Fibroblast of upper back skin (primary cell): ENCODE measurements at places on chromosomes 1 and 21.
A peak's percentile ranks its signal among the peaks of the same experiment; 100 is the strongest.

GRCh38 chr1:3313576-3313950 is 140.9 kb upstream of the ARHGEF16 start:
- DNase-seq: peak; percentile 96

DNA sequence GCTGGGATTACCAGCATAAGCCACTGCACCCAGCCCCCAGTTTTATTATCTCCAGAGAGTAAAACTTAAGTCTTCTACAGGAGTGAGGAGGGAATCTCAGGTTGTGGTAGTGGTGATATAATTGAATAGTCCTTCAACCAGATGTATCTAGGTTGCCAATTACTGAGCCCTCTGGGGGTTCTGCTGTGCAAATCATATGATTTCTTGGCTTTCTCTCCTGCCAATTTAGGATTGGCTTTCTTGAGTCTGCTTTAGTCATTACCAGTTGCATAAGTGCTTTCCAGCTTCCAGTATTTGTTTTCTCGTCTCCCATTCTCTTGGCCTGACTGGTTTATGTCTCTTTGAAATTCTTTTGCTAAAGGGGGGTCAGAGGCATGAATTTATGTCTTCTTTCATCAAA is 11.1 kb downstream of the CPT2 start:
- DNase-seq: no peak

- no peak for DNase-seq
Observed at GRCh38 chr1:167003711-167004110, 14.6 kb downstream of the MAEL start.

DNA sequence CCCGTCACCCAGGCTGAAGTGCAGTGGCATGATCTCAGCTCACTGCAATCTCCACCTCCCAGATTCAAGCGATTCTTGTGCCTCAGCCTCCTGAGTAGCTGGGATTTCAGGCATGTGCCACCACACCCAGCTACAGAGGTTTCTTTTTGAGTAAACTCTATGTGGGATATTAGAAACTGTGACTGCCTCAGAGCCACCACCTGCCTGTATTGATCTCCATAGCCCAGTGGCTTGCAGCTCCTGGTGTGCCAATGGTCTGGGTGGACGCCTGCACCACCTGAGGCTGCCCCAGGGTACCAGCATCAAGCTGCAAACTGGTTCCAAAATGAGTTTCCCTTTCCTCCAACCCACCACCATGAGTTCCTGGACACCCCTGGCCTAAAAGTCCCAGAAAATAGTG is 89.7 kb upstream of the SLC44A3 start:
- DNase-seq: no peak

DNA sequence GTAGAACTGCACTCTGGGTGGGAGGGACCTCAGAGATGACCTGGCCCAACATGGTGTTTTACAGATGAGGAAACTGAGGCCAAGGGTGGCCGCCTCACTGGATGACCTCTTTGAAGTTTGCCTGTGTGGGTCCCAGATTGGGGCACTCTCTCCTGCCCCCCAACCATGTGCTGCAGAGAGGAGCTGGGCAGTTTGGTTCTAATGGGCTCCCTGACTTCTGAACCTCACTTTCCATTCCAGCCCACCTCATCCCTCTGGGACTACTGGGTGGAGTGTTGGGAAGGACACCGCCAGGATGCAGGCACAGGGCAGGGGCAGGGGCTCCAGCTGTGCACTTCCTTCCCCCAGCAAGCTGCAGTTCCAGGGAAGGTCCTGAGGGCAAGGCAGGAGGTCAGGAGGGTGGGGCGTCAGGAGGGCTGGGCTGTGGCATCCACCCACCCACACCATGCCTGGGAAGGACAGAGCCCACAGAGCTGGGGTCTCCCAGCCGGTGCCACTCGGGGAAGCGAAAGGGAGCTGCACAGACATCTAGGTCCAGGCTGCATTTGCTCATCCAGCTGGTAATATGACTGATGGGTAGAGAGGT is 10.3 kb upstream of the EPS8L3 start:
- DNase-seq: no peak

- DNase-seq: no peak
Observed at GRCh38 chr1:182146286-182146685, 84.8 kb upstream of the ZNF648 start.

GRCh38 chr1:88946861-88947260 is 45.6 kb downstream of the KYAT3 start:
- DNase-seq: peak; percentile 48

DNA sequence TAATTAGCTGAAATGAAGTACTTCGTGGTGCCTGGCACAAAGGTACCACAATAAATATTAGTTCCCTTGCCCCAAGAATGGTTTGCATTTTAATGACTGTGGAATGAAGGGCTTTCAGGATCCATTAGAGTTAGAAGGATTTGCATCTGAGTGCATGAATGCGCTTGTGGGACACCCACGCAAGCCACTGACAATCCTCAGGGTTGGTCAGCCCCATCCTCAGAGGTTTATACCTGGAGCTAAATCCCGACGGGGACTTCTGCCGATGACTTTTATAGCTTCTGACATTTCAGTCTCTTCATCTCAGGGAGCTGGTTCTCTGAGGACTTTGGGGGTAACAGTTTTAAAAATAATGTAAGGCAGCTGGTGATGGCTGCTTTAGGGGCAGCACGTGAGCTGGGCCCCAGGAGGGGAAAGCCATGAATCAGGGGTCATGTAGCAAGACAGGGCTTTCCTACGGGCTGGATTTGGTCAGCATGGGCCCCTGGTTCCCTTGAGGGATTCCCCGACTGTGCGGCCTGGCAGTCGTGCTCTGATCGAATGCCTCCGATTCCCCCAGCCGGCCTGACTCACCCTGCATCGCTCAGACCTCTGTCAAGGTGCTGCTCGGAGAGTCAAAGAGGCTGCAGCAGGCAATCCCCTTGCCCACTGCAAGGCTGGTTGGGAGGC is 20.8 kb upstream of the IL10 start:
- DNase-seq: peak; percentile 47
